ENCODE measurements at places on chromosomes 5 and 9. TPM values are rescaled to one million over a fixed set of nuclear protein-coding genes. Genes with fewer than 3 reads are reported as not detected.

Gene SLC2A6
- total RNA-seq, result 21.2 TPM

Gene TMEM252
- total RNA-seq, result not detected

Gene TSSK1B
- total RNA-seq, result not detected

Gene PFN3
- total RNA-seq, result not detected

Gene SVEP1
- total RNA-seq, result 1.4 TPM

Gene PRUNE2
- not detected for total RNA-seq

Gene NUTM2F
- not detected for total RNA-seq

Gene RAI14
- total RNA-seq, result 94.5 TPM

Gene MARCOL
- total RNA-seq, result not detected

Gene SH2D3C
- total RNA-seq, result 0.16 TPM

Gene ADAMTS12
- total RNA-seq, result 8.6 TPM

Gene OR1L4
- total RNA-seq, result not detected
